ENCODE measurements at places on chromosomes 7 and 10.

DNA sequence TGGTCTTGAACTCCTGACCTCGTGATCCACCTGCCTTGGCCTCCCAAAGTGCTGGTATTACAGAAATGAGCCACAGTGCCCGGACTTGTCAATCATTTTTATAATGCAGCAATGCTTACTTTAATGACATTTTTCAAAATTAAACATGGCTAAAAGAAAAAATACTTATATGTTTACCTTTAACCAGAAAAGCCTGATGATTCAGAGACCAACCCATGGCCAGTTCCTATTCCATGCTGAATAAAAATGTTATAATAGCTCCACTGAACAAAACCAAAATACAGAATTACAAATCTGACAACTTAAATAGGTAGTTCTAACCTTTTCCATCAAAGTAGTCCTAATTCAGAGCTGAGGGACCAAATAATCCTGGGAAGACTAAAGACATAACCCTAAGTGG lies 21.6 kb downstream of the ZNF438 start:
- DNase-seq, result no peak

DNA sequence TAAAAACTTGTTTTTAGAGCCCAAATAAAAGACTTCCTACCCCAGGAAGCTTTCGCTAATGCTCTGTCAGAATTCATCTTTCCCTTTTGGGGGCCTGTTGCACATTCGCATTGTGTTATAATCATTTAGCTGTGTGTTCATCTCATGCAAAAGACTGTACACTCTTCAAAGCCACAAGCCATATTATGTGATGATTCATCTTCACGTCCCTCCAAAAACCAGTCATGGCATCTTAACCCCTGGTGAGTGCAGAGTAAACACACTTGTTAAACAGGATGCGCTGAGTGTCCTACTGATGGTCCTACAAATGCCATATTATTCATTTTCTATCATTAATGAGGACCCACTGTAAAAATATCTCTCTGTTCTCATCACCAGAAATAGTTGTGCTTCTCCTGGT lies 235.4 kb downstream of the KIAA1217 start:
- no peak for DNase-seq

DNA sequence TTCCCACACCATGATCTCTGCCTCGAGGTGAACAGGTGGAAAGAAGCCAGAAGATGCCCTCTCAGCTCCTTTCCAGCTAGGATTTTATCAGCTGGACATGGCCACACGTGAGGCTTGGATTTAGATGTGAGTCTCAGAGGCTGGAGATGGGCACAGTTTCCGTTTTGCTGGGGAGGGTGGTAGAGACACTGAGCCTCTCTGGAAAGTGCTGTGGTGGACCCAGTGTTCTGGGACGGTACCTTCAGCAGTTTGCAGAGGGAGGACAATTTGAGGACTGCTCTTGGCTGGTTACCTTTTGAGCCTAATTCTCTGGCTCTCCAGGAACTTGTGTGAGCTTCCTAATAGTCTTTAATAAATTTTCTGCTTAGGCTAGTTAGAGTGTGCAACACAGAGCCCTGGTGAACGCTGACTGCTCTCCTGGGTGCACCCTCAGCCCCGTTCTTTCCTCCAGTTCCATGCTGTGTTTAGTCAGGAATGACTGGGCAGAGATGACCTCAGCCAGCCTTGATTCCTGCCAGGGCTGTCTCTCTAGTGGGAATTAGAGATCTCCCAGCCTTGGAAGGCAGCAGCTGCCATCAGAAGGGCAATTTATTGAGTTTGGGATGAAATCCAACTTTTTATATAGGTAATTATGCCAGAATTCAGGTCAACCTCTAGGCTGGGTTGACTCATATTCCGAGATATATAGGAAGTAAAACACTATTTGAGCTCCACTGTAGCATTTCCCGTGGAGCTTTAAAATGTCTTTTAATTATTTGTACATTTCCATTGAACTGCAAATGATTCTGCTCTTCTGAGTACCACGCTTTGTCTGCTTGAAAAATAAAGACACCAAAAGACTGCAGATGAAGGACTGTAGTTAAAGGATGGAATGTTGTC lies 103.9 kb downstream of the GATA3 start:
- no peak for DNase-seq

DNA sequence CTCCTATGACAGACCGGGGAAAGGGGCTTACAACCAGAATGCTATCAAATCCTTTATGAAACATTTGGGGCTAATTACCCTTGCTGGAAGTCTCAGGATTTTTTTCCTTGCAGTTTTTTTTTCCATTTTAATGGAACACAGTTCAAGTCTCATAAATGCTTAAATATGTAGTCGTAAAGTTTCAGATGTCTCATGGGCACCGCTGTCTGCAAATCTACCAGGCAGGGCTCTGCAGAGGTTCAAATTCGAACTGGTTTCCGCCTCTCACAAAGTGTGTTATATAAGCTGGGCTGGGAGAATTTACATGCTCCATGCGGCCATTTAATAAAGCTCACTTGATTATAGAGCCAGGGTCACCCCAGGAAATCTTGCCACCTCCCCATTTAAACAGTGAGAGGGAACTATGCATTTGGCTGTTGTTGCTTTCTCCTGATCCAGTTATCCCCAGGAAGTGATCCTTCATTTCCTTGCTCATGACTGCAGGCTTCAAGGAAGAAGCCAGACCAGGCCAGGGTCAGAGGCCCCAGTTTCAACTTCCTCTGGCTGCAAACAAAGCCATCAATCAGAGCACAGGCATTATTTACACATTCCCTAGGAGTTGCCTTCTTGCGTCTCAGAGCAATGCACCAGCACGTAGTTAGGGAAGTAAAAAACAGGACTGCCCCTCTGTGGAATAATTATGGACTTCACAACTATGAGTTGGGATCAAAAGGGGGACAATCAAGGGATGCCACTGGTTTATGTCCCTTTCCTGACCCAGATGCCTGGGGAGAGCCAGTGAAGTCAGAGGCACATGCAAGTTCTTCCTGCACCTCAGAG lies 358.8 kb downstream of the PRPF18 start:
- DNase-seq, result no peak

- no peak for DNase-seq
Measured at GRCh38 chr10:24873281-24873683, 79.1 kb downstream of the PRTFDC1 start.

DNA sequence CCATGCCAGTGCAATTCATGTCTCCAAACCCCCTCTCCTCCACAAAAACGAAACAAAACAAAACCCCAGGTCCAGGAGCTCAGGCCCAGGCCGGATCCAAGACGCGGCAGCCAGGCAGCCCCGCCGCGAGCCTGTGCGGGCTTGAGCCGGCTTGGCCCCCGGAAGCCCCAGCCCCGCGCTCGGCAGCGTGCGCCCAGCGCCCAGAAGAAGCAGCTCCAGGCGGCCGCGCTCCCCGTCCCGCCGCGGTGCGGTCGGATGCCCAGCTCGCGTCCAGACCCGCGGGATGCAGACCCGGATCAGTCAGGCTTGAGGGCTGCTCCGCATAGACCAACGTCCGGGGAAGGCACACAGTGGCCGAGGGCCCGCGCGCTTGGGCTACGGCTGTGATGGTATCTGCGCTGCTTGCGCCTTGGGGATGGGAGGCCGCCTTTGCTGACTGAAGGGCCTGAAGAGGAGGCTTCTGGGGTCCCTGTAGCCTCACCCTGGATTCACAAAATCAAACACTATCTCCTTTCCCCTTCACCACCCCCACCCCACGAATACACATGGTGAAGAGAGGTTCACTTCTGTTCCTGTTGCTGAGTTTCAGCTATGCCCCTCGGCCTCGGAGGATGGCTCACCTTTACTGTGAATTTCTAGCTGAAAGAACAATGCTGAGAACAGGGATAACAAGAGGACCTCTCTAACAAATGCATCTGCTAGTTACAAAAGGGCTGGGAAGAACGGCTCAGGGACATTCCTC lies 79.9 kb upstream of the EN2 start:
- peak; percentile 41 for DNase-seq

DNA sequence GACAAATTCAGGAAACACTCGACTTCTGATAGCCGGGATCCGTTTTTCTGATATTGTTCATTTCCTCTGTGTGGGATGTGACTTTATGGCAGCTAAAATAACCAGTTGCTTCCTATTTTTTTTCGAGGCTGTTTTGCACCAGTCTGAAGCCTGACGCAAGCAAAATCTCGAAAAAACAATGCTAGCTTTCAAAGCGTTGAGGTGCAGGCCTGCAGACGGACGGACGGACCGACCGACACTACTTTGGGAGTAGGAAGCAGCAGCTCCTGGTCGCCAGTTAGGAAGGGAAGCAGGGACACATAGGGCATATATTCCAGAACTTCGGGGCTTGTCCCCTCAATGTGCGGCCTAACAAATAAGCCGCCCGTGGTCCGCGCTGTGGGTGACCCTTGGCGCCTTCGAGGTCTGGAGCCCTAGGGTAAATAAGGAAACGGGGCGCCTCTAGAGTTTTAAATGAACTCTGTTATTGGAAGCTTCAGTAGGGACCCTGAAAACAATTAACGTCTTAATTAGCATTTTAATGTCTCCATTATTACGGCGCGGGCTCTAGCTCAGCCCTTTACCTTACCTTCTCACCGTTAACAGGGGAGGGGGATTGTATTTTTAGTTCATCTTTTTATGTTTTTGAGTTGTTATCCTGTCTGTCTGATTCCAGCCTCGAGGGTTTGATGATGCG lies 1.3 kb downstream of the HHEX start:
- peak; percentile 100 for DNase-seq

DNA sequence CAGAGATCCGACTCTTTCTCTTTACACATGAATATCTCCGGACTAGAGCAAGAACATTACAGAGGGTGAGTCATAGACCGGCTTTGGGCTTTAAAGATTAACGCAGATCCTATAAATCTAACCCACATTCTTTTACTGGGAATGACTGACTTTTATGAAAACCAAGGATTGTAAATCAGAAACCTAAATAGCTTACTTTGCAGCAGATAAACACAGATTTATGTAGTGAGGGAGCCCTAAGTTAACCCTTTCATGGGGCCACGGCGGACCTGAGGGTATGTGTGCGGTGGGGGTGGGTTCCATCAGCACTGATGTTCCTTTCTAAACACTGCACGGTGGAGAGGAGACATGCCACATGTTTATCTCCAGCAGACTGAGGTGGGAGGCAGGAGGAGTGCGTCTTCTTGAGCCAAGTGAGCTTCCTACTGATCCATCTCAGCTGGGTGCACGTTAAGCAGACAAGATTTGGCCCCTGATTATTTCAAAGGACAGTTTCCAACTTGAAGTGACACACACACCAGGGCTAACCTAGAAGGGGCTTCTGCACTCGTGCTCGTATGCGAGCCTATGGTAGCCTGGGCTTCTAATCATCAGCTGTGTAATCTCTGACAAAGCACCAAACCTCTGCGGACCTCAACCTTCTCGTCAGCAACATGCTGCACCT lies 127.6 kb downstream of the WDR11 start:
- DNase-seq, result no peak

GRCh38 chr10:119198438-119198837 lies 8.9 kb upstream of the GRK5 start:
- DNase-seq, result no peak

DNA sequence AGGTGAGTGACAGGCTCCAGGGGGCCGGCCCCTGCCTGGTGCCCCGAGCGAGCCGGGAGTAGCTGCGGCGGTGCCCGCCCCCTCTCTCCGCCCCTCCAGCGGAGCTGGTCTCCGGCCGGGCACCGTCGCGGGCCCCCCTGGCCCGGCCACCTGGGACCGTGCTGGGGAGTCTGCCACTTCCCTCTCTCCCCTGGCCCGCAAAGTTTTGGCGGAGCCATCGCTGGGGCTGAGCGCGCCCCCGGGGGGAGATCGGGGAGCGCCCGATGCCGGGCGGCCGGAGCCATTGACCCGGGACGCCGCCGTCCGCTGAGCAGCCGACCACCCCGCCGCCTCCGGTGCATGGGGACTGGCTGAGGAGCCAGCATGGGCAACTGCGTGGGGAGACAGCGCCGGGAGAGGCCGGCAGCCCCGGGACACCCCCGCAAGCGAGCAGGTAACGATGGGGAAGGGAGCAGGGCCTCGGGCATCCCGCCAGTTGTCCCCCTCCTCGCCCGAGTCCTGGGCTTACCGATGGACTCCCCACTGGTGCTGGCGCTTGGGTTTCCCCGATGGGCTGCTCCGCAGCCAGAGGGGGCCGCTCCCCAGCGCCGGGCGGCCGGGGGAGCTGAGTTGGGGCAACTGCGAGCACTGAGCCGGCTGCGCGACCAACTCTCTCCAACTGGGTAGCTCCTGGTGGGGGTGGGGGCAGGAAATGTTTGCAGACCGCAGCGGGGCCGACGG lies at the start of gene UBTD1:
Gene UBTD1 (plus strand): TSS at position 84 of the 720 bp plus-strand sequence. CDS start 280 bp downstream, at position 364.
- DNase-seq, result no peak

- DNase-seq, result no peak
Measured at GRCh38 chr10:47366731-47367460, 17.2 kb downstream of the ZNF488 start.

GRCh38 chr10:15069230-15069629 lies 19.3 kb downstream of the ACBD7 start:
- DNase-seq, result no peak

- no peak for DNase-seq
Measured at GRCh38 chr10:132245056-132245455, 58.3 kb downstream of the DPYSL4 start.

DNA sequence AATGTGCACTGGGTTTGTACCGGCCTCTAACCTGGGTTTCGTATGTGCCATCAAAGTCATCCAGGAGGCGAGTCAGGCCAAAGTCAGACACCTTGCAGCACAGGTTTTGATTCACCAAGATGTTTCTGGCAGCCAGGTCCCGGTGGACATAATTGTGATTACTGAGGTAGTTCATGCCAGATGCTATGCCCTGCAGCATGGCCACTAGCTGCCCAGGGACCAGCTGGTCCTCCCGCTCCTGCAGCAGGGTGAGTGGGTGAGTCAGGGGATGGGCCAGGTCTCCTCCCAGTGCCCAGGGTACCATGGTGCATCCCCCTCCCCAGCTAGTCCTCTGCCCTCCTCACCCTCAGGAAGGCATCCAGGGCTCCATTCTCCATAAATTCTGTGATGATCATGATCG lies 13.6 kb downstream of the ZYX start:
- no peak for DNase-seq

- DNase-seq, result no peak
Measured at GRCh38 chr10:76301950-76302349, 870.5 kb downstream of the LRMDA start.

- no peak for DNase-seq
Measured at GRCh38 chr7:5523052-5523711, 99.5 kb upstream of the TNRC18 start.

DNA sequence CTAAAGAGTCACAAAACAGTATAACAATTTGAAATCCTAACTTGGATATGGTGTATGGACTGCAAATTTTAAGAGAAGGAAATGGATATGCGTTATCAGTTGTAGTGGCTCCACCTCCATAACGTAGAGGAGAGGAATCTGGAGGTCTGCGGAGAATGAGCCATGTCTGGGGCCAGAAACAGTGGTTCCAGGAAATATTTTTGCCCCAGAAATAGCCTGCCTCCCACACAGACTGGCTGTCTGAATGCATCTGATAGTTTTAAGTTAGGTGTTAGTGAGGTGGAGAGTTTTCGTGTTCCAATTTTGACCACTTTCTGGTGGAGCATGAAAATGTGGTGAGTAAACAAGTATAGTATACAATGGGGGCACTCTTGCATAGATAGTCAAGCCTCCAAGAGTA lies 1.6 kb downstream of the PHTF2 start:
- no peak for DNase-seq

GRCh38 chr10:129704786-129705525 lies 237.9 kb downstream of the MGMT start:
- DNase-seq, result no peak

GRCh38 chr10:131448883-131449282 lies 137.4 kb upstream of the TCERG1L start:
- DNase-seq, result no peak
